Natural killer cell treated with Interleukin-12 subunit alpha and Interleukin-12 subunit beta and Interleukin-15 and Interleukin-18, amount 100 ng/mL, for 72 hours (primary cell): ENCODE measurements at places on chromosomes 11 and 22.

- DNase-seq = no peak
Observed at GRCh38 chr11:131746201-131746600, 375.8 kb downstream of the NTM start.

GRCh38 chr22:49592780-49593501, 234.7 kb downstream of the BRD1 start:
- no peak for DNase-seq

- DNase-seq = no peak
Observed at GRCh38 chr11:59429924-59430516, 3.8 kb upstream of the OR5A2 start.

- DNase-seq = no peak
Observed at GRCh38 chr11:125222494-125222893, 57.9 kb downstream of the PKNOX2 start.

DNA sequence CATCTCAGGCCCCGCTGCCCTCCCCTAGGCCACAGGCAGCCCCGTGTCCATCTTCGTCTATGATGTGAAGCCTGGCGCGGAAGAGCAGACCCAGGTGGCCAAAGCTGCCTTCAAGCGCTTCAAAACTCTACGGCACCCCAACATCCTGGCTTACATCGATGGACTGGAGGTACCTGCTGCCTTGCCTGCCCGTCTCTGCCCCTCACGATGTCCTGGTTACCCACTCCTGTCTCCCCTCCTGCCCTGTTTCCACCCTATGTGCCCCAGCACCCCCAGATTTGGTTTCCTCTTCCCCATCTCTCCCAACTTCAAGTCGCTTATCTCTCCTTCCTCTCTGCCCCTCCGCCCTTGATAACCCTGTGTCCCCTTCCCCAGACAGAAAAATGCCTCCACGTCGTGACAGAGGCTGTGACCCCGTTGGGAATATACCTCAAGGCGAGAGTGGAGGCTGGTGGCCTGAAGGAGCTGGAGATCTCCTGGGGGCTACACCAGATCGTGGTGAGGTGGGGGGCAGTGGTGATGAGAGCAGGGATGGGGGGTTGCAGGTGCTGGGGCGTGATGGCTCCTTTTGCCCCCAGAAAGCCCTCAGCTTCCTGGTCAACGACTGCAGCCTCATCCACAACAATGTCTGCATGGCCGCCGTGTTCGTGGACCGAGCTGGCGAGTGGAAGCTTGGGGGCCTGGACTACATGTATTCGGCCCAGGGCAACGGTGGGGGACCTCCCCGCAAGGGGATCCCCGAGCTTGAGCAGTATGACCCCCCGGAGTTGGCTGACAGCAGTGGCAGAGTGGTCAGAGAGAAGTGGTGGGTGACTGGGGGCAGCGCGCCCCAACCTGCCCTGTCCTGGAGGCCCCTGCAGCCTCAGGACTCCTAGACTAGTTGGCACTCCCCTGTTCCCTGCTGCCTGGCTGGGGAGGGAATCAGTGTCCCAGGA, 930 bp downstream of the SCYL1 start:
- no peak for DNase-seq

DNA sequence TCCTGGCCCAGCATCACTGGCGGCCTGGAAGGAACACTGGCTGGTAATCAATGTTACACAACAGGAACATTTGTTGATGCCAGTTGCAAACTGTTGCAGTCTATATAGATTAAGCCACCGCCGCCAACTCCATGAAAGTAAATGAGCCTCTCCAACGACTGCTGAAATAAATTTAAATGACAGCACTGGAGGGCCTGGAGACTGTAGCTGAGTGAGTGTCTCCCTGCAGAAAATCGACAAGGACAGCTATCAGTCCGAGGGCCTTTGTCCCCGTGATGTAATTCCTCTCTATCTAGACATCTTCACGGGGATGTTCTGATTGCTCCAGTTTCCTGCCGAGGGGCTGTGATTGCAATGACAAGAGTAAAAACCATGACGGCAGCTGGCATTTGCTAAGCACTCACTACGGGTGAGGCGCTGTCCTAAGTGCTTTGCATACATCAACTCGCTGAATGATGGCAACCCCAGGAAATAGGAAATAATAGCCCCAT, 120.4 kb downstream of the SEZ6L start:
- no peak for DNase-seq

DNA sequence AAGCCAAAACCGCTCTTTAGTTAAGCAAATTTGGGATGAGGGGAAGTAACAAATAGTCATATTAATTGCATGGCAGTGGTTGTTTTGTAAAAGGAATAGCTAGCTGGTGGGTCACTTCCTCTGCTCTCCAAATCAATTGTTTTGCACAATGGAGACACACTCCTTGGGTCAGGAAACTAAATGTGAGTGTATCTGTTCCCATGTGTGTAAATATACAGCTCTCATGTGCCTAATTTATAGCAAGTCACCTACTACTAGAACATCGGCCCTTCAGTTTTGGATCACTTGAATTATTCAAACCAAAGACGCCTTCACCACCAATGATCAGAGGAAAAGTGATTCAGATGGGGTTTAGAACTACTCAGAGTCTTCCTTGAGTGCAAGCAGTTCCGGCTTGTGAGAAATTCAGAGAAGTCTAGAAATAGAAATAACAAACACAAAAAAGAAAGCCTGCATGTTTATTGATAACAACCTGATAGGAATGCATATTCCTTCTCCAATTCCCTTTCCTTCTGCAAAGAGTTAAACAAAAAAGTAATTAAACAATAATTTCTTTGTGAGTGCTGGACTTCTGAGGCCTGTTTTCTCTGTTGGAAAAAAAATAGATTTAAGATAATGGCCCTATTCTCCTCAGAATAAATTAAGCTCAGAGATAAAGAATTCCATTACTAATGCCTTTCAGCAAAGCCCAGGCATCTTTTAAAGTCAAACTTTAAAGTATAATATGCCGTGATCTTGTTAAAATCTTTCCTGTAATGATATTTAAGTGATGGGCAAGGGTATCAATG, 100.4 kb downstream of the KIRREL3 start:
- no peak for DNase-seq

DNA sequence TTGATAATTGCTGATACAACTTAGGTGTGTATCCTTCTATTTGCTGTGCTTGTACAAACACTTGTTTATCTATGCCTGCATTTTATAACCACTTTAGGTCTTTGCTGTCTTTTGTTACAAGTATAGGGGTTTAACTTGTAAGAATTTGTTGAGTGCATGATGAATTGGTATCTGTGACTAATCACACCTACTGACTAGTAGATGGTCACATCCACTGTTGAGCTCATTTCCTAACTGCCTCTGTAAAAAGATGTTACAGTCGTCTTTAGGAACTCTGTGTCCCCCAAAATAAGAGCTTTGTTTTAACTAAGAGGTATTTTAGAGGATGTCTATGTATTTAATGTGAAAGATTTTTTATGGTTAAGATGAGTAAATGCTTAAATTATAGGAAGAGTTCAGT, 60.5 kb downstream of the HIPK3 start:
- no peak for DNase-seq

GRCh38 chr11:73426219-73426850, 50.1 kb downstream of the RELT start:
- no peak for DNase-seq

GRCh38 chr22:46233231-46233630, 16.9 kb downstream of the CDPF1 start:
- no peak for DNase-seq

DNA sequence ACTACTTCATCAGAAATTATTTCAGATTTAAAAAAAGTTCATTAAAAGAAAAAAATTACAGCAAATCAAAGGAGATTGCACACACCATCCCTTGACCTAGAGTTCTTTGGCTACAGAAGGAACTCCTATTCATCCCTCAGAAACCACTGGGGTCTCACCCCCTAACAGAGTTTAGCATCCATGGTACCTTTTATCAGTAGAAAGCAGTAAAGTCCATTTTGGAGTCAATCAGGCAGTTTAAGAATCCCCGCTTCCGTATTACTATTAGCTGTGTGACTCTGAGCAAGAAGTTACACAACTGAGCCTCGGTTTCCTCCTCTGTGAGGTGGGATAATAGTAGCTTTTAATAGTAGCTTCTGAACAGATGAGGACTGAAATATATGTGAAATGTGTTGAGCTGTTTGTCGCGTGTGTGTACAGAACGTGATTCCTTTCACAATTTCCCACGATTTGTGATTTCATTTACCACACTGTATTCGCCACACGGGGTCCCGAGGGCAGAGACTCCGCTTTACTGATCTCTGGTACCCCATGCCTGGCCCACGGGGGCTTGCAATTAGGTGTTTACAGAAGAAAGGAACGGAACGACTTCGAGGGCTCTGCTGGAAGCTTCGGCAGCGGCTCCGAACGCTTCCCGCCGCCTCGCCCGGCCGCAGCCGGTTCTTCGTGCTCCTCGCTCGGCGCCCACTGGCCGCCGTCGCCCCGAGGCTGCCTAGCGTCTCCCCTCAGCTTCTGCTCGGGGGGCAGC, 72.5 kb upstream of the ZBED5 start:
- DNase-seq = no peak

DNA sequence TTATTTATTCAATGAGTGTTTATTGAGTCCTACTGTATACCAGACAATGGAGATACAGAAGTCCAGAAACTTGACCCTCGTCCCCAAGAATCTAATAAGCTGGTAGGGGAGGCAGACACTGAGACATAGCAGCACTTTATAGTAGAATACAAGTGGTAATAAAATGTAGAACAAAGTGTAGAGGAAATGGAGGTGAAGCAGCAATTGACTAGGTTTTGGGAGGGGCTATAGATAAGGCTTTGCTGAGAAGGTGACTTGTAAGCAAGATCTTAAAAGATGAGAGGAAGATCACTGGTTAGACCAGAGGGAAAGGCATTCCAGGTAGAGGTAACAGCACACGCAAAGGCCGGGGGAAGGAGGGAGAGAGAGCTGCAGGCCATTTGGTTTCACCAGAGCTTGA, 57.3 kb downstream of the ZBTB16 start:
- no peak for DNase-seq

DNA sequence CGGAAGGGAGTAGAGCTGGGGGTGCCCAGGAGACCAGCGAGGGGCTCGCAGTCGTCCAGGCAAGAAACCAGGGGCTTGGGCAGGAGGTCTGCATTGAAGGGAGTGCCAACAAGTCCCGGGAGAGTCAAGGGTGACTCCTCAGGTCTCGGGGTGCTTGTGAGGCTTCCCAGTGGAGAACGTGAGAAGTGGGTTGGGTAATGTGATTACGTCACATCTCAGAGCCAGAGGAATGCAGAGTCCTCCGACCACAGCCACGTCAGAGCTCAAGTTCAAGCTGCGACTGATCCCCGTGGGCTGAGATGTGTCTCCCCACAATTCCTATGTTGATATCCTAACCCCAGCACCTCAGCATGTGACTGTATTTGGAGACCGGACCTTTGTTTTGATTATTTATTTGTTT, 89.7 kb upstream of the SHANK2 start:
- peak; percentile 56 for DNase-seq

GRCh38 chr11:121512468-121513465, 60.0 kb upstream of the SORL1-AS1 start:
- no peak for DNase-seq

GRCh38 chr11:100857236-100858005, 170.3 kb downstream of the ARHGAP42 start:
- no peak for DNase-seq

DNA sequence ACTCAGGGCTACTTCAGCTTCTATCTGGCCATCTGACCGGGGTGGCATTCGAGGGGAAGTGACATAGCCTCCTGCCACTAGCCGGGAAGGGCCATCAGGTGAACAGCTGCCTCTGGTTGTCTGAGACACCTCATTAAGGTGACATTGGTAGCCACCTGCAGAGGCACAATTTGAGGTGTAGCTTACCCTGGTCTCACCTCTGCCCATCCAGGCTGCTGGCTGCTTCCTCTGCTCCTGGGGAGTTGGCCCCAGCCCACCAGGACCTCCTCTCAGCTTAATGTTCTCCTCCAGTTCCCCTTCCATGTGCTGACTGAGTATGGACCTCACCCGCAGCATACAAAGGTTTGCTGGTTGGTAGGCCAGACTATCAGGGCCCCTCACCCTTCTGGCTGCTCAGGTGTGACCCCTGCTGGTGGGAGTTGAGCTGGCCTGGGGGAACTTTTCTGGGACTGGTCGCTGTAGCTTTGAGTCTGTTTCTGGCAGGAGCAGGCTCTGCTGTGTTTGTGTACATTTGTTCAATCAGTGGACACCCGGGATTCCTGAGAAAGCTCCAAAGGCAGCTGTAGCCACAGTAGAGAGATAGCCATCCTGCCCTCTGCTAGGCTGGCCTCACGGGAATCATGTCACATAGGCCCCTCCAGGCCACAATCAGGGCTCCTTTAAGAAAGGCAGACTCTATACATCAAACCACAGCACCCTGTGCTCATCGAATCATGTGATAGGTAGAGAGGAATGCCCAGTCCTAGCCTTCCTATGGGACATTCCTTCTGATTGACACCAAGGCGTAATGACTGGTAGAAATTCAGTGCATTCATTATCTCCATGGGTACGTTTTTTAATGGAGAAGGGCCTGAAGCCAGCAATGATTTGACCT, 295.1 kb upstream of the PLET1 start:
- DNase-seq = no peak

GRCh38 chr22:24053481-24054226, 42.5 kb downstream of the CABIN1 start:
- DNase-seq = no peak

- DNase-seq = no peak
Observed at GRCh38 chr11:32137263-32137662, 46.4 kb downstream of the RCN1 start.

DNA sequence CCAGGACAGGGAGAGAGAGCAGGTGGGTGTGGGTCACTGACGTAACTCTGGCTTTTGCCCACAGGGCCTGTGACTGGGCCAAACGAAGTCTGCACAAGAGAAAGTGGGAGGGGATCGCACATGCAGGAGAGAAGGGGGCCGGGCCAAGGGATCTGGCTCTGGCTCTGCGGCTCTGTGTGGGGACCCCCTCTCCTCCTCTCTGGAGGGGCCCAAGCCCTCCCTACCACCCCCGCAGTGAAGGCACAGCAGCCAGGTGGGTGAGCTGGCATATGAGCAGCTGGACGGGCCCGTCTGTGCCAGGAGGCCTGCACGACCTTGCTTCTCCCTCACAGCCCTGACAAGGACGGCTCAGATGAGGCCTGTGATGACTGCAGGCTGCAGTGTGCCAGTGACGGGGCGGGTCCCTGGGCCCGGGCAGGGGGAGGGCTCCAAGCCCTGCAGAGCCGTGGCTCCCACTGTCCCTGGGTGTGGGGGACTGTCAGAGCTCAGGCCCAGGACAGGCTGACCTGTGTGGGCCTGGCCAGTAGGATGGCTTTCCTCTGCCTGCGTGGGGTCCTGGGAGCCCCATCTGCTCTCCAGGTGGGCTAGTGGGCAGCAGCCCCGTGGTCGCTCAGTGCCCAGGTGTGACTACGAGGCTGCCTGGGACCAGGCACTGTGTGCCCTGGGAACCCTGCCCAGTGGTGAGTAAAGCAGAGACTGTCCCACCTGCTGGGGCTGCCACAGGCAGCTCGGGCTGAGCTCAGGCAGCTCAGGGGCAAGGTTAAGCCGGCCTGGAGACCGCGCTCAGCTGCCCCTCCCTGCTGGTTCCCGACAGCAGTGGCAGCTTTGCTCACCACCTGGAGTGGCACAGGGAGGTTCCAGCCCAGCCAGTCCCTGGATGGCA, 22.2 kb downstream of the MRGPRG start:
- DNase-seq = no peak

DNA sequence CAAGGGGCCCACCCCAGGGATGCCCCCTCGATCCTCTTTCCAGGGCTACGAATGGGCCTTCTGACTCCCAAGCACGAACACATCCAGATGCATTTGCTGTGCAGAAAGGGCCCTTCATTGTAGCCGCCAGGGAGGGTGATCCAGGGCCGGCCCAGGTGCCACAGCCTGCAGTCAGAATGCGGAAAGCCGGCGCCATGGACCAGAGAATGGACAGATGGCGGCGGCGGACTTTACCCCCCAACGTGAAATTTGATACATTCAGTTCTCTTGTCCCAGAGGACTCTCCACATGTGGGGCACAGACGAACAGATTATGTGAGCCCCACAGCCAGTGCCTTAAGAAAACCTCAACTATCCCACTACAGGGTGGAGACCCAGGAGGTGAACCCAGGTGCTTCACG, 87.2 kb downstream of the KIAA1671 start:
- DNase-seq = no peak
